ENCODE measurements at places on chromosomes 2 and 18.

DNA sequence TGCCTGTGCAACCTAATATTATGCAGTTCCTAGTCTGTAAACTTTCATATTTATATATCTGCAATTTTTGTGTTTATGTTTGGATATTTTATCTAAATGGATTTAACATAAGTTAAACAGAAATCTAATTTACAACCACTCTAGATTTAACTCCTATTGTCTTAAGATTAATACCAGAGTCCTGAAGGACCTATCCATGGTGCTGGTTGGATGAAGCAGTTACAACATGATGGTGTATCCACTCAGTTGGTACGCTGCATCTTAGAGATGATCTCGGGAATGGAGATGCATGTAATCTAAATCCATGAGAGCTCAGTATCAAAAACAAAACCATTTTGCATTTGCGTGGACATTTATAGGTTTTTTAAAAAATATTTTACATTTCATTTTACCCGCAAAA is 745.9 kb upstream of the SLC8A1 start:
- no peak for DNase-seq

- DNase-seq, result no peak
These were observed 33.2 kb upstream of the GALNT3 start for GRCh38 chr2:165827016-165827920.

DNA sequence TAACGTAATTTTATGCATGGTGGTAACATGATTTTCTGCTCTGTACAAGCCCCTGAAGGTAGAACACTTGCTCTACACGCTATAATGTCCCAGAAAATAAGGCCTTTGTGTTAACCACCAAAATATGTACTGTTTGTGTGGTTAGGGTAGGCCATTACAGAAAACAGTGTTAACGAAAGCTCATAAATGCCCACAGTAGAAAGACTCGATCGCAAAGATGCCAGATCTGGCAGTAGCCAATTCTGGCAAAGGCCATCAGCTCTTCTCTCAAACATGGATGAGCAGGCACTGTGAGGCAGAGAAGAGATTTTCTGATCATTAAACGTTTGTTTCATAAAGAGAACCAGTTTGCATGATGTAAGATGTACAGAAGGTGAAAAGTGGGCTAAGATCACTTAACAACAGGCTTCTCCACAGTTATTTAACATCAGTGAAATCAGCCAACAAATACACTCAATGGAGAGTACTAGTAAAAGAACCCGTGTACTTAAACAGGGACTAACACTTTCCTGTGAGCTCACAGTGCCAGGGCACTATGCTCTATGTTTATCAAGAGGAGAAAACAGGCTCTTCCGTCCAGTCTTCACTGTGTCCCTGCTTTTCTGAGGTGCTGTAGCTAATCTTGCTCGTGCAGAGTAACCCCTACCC is 80.3 kb downstream of the SPRED2 start:
- no peak for DNase-seq

DNA sequence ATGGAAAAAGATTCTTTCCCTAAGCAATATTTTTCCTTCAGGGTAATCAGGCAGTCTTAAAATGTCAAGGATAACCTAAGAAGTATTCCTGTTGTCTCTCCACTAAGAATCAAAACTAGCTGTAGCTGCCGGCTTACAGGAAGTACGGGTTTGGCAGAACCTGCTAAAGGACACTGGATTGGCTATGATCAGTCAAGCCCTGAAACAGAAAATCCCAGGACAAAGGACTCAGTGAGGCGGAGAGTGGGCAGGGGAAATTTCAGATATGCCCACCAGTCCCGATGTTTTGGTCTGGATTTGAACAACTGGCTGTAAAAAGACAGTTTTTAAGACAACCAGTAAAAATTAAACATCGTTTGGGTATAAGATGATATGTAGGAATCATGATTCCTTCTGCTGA is 155.7 kb downstream of the HDAC4 start:
- no peak for DNase-seq

DNA sequence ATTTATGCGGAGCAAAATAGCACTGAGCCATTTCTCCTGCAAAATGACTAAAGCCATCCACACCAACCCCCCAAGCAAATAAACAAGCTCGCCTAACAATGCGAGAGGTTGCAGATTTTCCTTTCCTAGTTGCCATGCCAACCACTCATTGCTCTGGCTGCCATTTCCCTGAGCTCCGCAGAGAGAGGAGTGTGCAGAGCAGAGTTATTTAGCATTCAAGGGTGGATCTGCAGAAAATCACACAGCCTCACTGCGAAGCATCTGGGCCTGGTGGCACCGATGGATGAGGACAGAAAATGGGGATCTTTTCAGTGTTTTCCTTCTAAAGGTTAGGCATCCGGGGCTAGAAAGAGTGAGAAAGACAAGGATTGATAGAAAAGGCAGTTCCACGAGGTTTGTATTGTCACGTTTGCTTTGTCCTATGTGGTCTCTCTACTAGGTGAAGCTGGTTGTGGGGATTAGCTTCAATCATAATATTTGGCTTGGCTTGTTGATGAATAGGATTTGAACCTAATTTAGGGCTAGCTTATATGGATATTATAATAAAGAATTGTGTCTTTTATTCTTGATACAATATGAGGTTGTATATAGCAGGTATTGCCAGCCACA is 110.2 kb upstream of the UNC80 start:
- DNase-seq, result no peak

All from WERI-Rb-1 (cell line).